ENCODE measurements at places on chromosomes 5 and 9.

GRCh38 chr5:151451626-151452520 lies 4.5 kb downstream of the SLC36A1 start:
- no peak for DNase-seq

GRCh38 chr5:59521476-59521875 lies 372.1 kb downstream of the PDE4D start:
- DNase-seq: no peak

DNA sequence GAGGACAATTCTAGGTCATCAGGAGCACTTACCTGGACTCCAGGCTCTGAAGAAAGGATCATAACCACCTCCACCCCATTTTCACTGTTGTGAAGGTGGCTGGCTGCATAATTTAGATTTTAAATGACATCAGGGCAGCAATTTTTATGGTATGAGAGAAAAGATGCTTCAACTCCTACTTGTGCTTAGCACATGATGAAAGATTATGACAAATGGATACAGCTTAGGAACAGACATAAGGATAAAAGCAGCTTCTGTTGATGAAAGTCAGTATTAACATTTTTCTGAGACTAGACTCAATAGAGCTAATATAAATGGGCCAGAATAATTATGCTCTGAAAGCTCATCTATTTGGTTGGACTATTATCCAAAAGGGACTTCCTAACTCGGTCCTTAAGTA lies 72.2 kb downstream of the SIL1 start:
- no peak for DNase-seq

- no peak for DNase-seq
These were observed 209.1 kb downstream of the FAM114A2 start for GRCh38 chr5:153829510-153830065.

GRCh38 chr5:36778336-36778735 lies 98.2 kb upstream of the NIPBL start:
- DNase-seq: no peak

- peak; percentile 74 for DNase-seq
These were observed 11.9 kb downstream of the GRIN1 start for GRCh38 chr9:137150617-137151457.

- DNase-seq: no peak
These were observed 88.2 kb upstream of the DAP start for GRCh38 chr5:10849278-10849677.

- peak; percentile 76 for DNase-seq
These were observed at the start of gene LPAR1 for GRCh38 chr9:111038331-111039230. Gene LPAR1, minus strand, starts transcription at chr9:111038470. Its CDS starts 66,353 bp downstream, at chr9:110972117.

DNA sequence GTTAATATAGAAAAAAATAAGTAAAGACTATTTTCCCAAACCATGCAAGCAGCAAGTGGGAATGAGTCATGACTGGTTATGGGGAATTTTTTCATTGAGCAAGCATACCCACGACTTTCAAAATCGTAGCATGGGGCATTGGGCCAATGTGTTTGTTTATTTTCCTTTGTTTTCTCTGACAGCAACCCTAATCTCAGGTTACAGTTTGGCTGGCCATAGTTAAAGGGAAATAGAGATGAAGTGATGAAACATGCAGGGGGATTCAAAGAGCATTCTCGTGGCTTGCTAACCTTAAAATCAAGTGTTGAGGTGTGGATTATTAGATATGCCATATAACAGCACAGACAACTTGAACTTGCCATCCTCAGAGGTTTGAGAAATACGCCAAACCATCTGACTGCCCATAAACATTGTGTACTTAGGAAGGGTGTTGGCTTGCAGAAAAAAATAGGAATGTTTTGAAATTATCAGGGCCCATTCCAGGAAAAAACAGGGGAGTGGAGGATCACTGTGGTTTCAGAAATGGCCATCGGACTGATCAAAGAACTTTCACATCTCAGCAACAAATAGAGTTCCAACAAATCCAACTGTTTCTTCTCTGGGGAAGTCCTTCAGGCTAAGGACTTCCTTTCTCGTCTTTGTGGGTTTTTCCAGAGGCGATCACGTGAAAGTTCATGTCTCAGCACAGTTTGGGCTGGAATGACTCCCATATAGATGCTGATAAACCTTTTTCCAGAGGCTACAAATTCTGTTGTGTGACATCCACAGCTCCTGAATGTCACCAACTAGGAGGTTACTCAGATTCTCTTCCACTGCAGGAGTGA lies 259.1 kb downstream of the SYK start:
- DNase-seq: no peak

DNA sequence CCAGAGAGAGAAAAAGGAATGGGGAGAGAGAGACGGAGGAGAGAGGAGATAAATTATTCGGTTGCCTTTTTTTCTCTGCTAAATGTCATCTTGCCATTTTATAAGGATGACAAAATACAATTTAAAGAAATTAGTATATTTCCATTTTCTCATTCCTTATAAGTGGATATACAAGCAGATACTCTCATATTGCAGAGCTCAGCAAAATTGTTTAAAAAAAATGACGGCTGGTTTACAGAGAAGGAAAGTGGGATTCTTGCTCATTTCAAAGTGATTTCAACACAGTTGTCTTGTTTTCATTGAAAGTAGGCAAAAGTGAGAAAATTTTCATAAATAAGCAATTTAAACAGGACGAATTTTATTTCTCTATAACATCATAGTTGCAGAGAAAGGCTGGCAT lies 641.9 kb upstream of the CDH6 start:
- no peak for DNase-seq

DNA sequence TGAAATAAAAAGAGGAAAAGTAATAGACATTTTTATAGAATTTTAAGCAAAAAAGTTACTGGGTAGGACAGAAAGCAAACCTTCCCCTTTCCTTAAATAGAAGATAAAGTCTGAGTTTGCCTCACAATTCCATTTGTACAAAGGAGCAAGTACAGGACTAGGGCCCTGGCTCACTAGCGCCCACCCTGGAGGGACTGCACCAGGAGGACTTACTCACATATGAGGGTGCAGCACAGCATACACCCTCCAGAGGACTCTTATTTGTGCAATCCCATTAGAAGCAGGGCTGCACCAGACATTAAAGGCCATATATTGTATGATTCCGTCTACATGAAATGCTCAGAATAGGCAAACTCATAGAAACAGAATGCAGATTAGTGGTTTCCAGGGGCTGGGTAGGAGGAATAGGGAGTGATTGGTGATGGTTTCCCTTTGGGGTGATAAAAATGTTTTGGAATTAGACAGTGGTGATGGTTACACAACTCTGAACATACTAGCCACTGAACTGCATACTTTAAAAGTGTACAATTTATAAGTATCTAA lies 4.5 kb downstream of the REEP5 start:
- DNase-seq: peak; percentile 47

DNA sequence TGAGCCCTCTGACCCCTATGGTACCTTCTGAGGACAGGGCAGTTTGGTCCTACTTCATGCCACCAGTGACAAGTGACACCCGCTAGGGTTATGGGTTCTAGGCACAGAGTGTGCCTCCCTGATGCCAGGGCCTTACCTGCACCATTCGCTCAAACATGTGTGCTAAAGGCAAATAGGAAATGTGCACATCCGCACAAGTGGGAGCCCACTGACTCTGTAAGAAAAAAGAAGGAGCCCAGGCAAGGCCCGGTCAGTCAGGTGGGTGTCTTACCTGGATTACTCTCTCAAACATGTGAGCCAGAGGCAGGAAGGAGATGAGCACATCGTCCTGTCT lies 29.1 kb upstream of the MEIKIN start:
- no peak for DNase-seq

DNA sequence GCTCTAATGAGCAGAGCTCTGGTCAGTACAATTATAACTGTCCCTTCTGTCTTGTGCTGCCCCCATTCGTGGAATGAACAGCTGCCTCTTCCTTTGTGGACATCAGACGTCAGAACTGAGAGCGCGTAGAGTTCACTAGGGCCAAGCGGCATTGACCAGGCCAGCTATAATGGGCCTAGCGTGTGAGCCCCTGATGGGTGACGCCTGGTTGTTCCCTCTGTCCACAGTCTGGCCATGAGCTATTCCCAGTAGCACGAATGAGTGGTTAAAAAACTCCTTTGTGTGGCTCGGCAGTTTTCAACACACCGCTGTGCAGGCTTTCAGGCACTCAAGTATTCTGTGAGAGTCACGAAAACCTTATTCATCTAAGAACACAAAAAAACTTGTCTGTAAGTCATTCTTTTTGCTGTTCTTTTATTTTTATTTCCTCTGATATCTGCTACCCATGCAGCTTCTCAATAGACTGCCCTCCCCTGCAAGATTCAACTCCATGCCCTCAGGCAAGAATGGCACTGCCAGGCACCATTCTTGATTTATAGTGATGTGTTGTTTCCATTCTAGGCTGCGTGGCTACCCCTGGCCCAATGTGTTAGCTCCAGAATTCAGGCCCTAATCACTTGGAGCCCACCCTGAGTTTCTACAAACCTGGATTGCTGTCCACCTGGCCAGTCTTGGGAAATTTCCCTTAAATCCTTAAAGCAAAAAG lies 52.5 kb downstream of the ANKDD1B start:
- DNase-seq: no peak

DNA sequence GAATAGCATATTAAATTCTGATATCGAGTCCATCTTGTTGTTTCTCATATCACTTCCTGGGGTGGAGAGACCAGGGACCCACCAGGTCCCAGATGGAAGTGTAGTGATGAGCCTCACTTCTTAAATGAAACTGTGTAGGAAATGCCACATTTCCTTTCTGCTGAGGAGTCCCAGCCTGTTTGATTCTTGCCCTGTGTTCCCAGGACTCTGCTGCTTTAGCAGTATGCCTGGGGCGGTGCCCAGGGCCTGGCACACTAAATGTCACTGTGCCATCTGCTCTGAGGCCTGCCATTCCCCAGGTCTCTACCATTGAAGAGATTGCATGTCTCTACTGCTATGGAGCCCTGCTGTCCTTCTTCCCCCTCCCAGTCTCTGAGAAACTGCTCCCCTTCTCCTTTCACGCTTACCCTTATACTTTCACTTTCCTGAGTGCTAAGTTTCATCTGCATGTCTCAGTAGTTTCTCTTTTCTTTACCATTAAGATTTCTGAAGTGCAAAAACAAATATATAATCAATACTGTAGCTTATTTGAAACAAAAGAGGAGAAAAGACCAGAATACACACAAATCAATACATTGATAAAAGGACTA lies 260.4 kb downstream of the GABRB2 start:
- DNase-seq: no peak

GRCh38 chr9:114722081-114722621 lies 40.2 kb upstream of the TEX48 start:
- DNase-seq: no peak

- DNase-seq: no peak
These were observed 50.8 kb downstream of the PBX3 start for GRCh38 chr9:125797930-125798329.

DNA sequence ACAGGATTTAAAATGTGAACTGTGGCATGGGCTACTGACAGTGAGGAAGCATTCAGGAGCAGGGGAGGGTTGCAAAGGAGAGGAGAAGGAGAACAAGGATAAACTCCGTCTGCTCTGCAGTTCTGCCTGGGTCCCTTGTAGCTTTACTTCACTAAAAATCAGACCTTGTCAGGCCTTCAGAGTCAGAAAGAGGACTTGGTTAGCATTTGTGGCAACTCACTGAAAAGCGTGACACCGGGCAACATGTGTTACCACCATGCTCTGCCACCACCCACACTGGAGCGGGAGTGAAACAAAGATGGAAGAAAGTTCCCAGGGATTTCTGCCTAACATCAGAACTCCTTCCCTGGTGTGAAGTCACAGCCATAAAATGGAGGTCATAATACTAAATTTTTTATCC lies 19.3 kb downstream of the FYB1 start:
- no peak for DNase-seq

DNA sequence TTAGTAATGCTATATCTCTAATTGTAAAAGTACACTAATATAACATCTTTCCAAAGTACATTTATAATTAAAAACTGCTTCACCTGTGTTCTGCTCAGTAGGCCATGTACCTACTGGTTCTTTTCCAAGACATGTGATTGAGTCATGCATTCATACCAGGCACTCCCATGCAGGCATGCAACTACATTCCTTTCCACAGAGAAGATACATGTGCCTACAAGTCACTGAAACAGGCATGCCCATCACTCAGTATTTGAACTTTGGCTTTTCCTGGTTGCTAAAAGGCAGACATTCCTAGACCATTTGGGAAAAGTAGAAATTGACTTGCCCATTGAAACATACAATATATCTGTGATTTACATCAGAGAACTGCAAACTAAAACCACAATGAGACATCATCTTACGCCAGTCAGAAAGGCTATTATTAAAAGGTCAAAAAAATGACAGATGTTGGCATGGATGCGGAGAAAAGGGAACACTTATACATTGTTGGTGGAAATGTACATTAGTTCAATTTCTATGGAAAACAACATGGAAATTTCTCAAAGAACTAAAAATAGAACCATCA lies 148.3 kb upstream of the MOCS2 start:
- DNase-seq: no peak

DNA sequence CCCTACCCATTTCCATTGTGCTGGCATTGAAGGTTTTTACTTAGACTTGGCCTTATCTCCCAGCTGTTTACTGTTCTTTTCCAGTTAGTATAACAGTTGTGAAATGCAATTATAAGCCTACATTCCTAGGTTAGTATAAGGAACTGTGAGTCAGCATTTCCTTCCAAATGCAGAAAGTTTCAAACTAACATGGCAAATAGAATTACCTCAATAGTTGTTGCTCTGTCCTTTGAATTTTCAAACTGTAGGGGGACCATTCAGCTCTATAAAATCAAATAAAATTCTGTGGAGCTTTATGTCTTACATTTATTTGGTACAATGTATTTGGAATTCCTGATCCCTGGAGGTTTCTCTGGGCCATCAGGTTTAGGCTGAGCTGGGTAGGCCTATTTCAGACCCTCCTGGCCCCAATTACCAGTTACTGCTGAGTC lies 47.2 kb downstream of the ARHGEF28 start:
- no peak for DNase-seq

DNA sequence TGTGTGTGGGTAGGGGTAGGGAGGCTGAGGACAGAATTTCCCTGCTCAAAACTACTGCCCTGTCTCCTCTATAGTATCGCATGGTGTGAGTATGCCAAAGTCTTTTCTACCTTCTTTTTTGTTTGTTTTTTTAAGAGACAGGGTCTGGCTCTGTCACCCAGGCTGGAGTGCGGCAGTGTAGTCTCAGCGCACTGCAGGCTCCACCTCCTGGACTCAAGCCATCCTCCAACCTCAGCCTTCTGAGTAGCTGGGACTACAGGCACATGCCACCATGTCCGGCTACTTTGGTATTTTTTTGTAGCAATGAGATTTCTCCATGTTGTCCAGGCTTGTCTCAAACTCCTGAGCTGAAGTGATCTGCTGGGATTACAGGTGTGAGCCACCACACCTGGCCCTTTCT lies 2.5 kb downstream of the SRP19 start:
- DNase-seq: no peak

GRCh38 chr5:75890546-75890945 lies 173.3 kb upstream of the POC5 start:
- no peak for DNase-seq

Measured in Caco-2 (cell line).